Anterior cingulate cortex (tissue), 58 donors: ENCODE measurements at places on chromosomes 2 and 18.
A peak's percentile ranks its signal among the peaks of the same experiment; 100 is the strongest.

DNA sequence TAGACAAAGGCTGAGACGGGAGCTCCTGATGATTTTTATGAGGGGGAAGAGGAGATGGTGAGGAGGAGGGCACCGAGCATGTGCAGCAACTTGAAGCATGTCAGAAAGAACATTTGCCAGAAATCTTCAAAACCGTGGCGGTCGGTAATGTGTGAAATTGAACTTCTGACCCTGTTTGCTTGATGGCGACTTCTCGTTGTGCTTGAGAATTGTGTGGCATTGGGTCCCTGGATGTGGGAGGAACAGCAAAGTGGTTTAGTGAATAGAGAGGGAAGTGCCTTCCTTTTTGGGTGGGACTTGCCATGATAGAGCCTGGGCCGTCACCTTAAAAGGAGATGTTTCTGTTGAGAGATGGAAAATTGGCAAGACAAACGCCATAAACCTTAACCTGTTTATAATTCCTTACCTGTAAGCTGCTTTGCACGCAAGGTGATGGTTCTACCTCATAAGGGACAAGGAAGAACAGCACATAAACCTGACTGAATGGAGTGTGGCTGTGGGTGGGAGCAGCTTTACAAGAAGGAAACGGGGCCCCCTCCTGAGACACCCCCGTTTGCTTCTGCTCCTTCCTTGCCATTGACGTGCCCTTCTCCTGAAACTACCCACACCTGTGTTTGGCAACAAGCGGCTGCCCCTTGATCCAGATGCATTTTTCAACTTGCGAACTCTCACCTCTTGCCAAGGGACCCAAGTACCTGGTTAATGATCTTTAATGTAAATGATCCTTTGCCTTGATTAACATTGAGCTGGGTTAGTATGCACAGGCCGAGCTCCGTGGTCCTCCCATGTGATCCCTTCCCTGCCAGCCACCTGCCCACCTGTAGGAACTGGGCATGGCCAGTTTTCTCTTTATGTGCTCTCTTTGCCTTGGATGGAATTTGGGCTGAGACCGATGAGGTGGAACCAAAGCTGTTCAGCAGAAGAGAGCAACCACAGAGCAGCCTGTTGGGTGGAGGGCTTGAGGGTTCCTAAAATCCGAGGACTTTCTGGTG is 153.2 kb downstream of the NEDD4L start:
- DNase-seq: no peak

GRCh38 chr2:101983486-101983885 is 8.3 kb upstream of the IL1R2 start:
- peak; percentile 36 for DNase-seq

GRCh38 chr2:127448526-127448925 is 30.3 kb downstream of the PROC start:
- no peak for DNase-seq

DNA sequence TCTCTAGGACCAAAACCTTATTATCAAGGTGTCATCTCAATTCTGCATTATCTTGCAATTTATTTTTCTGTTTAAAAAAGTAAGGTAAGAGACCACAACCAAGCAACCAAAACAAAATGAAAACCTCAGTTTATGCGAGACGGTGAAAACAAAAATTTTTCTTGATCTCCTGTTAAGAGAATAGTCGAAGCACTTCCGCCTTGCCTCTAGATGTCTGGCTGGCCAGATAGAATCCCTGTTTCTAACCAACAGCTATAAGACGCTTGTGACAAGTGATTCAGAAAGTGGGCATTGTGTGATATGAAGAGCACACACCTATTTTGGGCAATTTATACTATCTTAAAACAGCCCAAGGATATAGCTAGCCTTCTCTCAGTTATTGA is 51.2 kb downstream of the MGAT5 start:
- no peak for DNase-seq

- peak; percentile 70 for DNase-seq
Observed at GRCh38 chr2:240434728-240435456, 571 bp upstream of the GPC1 start.

- DNase-seq: no peak
Observed at GRCh38 chr18:38035193-38035592, 469.6 kb upstream of the CELF4 start.

DNA sequence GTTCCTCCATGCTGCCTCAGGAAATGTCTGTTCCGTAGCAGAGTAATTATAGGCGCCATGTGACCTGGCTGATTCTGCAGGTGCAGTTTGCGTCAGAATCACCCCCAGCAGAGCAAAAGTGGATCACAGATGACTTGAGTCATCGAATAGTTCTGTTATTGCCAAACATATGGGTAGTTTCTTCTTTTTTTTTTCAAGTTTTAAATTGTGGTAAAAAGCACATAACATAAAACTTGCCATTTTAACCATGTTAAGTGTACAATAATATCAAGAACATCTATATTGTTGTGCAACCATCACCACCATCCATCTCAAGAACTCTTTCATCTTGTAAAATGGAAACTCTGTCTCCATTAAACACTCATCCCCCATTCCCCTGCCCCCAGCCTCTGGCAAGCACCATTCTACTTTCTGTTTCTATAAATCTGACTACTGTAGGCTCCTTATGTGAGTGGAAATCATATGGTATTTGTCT is 177.7 kb upstream of the TWIST2 start:
- DNase-seq: no peak

GRCh38 chr2:32696439-32696838 is 68.6 kb downstream of the TTC27 start:
- DNase-seq: no peak

- no peak for DNase-seq
Observed at GRCh38 chr18:39685303-39685902, 2119.8 kb upstream of the CELF4 start.

- DNase-seq: no peak
Observed at GRCh38 chr2:184316921-184317320, 281.4 kb upstream of the ZNF804A start.

GRCh38 chr2:239192975-239193374 is 207.8 kb downstream of the HDAC4 start:
- no peak for DNase-seq

GRCh38 chr2:84716564-84716963 is 164.3 kb downstream of the TRABD2A start:
- no peak for DNase-seq

GRCh38 chr18:55422456-55423180 is 165.4 kb downstream of the TCF4 start:
- no peak for DNase-seq

- DNase-seq: no peak
Observed at GRCh38 chr2:67340133-67341011, 56.8 kb upstream of the ETAA1 start.

DNA sequence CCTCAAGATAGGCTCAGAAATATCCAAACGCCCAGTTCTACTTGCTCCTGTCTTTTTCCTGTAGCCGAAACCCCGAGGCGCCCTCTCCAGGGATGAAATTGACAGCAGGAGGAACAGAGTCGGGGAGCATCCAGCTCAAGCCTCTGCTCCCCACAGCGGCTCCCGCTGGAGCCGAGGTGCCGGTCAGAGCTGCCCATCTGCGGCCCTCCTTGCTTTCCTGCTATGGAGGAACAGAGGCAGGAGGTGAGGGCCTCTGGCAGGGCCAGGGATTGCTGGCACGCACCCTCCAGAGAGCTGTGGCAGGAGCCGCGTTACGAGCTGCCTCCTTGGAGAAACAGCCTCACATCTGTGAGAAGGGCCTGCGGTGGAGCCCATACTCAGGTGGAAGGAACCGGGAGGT is 172.1 kb downstream of the RNF144A start:
- no peak for DNase-seq

DNA sequence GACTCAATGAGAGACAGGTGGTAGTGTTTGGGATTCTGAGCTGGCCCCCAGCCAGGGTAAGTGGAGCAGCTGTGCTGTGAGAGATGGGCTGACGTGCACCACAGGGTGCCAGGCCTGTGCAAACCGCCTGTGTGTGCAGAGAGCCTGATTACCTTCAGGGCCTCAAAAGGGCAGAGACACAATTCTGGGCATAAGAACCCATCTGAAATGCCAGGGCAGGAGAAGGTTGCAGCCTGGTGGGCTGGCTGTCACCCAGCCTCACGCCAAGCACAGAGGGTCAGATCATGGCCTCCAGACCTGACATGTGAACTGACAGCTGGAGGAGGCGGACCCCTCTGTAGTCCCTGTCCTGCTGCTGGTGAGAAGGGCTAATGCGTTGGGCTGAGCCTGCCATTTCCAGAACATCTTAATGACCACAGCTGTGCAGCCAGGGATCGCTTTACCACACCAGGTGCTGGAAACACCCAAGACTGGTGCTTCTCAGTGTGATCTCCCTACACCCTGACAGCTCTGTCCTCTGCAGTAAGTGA is 100.9 kb downstream of the ARL4C start:
- no peak for DNase-seq

GRCh38 chr2:217816396-217816869 is 186.4 kb downstream of the TNS1 start:
- no peak for DNase-seq

- no peak for DNase-seq
Observed at GRCh38 chr2:122080316-122080715, 324.9 kb downstream of the TSN start.

GRCh38 chr2:113692698-113693428 is 63.6 kb downstream of the SLC35F5 start:
- DNase-seq: no peak

GRCh38 chr2:54015798-54016699 is 45.3 kb upstream of the PSME4 start:
- no peak for DNase-seq

- DNase-seq: peak; percentile 19
Observed at GRCh38 chr18:34221971-34222306, 2.8 kb downstream of the NOL4 start.

DNA sequence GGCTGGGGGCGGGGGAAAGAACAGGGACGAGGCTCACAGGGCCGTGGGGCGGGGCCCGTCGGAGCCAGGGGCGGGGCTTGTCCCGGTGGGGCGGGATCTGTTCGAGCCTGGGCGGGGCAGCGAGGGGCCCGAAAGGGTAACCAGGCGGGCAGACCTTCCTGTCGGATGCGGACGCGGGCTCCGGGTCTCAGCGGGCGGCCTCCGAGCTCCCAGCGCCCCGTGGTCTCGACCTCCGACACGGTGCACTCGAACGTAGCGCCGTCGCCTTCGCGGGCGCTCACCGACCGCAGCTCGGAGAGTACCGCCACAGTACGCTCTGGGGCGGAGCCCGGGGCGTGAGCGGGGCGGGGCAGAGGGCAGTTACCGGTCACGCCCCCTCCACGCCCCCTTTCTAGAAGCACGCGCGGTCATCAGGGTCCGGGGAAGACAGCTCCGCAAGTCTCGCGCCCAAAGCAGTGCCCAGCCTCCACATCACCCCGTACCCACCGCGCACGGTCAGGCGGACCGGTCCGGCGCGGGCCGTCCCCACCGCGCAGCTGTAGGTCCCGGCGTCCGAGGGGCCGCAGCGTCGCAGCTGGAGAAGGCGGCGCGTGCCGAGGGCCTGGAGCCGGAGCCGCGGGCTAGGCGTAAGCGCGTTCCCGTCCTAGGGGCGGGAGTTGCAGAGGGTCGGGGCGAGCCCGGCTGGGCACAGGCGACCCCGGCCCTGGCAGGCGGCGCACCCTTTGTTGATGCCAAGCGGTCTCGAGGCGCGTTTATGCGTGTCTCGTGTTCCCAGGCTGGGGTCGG is 8.7 kb downstream of the TMEM198 start:
- peak; percentile 83 for DNase-seq

- DNase-seq: no peak
Observed at GRCh38 chr2:54520687-54521086, 64.6 kb downstream of the SPTBN1 start.

- no peak for DNase-seq
Observed at GRCh38 chr2:43345391-43345813, 119.0 kb upstream of the ZFP36L2 start.

GRCh38 chr2:216274194-216274840 is 98.0 kb downstream of the MARCHF4 start:
- no peak for DNase-seq

DNA sequence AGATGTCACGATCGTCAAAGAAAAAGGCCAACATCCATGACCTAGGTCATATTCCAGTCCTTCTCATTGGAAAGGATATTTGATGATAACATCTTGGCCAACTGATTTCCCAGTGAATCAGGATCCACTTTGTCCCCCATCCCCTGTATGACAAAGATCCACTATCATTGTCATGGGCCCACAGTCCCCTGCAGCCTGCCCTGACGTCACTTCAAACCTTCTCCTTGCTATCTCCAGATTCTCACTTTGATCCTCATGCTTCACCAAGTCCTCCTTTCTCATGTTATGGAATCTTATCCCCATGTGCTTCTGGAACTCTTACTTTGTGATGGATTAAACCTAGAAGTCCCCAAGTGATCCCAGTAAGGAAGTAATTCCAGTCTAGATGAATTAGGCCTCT is 25.7 kb downstream of the GALNT14 start:
- DNase-seq: no peak

DNA sequence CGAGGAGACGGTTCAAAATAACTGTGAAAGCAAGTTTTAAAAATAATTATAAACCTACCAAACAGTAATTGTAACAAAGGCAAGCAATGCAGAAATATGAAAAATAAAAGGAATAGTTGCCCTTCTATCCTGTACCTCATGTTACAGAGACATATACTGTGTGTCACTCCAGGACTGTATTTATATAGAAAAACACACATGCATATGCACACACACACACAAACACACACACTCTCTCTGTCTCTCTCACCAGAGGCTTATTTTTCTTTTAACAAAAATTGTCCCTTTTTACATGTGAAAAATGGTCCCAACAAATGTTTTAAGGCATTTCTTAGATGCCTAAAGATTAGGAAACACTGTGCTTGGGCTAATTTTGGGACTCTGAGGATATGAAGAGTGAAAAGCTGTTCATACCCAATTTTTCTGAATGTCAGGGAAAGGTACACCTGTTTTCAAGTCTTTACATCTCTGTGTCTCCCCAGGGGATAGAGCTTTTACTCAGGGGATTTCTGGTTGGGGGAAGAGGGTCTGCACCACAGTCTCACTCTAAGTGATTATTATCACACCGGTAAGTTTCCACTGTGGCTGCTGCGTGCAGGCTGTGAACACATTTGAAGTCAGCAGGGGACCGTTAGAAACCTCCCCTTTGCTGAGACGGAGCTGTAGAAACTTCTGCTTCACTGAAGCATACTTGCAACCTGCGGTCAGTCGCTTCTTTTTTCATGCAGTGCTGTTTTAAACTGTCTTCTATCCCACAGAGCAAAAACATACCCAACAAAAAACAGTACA is 51.4 kb upstream of the SPAG16 start:
- no peak for DNase-seq

GRCh38 chr18:22983175-22983574 is 50.0 kb downstream of the RBBP8 start:
- DNase-seq: no peak

DNA sequence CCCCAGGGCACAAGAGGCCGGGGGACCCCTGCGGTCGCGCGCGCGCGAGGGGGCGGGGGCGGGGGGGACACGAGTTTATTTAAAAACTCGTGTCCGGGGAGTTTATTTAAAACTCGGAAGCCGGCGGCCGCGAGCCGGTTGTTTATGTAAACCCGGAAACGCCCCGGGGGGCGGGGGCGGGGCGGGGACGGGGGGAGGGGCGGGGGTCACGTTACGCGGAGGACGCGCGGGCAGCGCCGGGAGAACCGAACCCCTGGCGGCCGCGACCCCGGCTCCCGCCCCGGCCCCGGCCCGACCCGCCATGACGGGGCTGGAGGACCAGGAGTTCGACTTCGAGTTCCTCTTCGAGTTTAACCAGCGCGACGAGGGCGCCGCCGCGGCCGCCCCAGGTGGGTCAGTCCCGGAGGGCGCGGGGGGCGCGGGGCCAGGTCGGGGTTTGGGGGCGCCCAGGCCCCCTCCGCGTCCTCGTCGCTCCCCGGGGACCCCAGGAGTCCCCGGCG is 4.4 kb downstream of the NFATC1 start:
- DNase-seq: no peak
